ENCODE measurements at places on chromosomes 5 and 9. TPM values are rescaled to one million over a fixed set of nuclear protein-coding genes. Genes with fewer than 3 reads are reported as not detected.

DNA sequence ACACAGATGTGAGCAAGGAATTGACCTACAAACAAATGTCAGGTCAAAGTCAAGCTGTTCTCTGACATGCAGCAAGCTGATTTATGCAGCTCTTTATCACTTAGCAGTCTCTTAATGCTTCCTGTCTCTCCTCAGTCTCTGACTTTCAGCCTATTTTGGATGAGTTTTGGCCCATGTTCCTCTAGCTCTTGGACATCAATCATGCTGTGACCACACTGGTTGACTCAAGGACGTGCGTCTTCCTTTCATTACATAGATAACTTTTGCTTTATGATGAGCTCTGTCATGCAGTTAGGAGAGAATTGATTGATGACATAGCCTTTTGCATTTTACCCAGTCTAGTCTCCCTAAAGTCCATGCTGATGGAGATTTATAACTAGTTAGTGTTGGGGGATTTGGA is 9.4 kb upstream of the REEP5 start:
- DNase-seq = no peak

DNA sequence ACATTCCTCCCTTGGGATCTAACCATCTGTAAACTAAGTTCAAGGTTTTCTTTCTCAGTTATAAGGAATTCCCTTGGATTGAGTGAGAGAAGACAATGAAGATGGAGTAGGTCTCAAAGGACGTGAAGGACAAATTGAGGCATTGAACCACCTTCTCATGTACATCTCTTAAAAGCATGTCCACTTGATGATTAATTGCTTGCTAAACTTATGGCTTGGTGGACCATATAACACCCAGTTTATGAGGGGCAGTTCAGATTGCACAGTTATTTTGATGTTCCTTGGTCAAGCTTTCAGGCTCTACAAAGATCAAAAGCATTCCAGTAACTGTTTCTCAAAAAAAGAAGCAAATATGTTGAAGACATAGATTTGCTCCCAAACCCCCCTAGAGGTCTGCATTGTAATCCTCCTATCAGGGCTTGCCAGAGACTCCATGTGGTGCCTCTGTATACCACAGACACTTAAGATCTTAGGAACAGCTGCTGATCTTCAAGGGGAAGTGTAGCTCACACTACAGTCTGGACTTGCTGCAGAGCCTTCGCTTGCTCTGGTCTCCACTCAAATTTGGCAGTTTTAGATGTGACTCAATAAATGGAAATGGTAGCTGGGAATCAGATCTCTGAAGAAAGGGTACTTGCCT is 56.9 kb upstream of the ALDH1A1 start:
- DNase-seq = no peak

DNA sequence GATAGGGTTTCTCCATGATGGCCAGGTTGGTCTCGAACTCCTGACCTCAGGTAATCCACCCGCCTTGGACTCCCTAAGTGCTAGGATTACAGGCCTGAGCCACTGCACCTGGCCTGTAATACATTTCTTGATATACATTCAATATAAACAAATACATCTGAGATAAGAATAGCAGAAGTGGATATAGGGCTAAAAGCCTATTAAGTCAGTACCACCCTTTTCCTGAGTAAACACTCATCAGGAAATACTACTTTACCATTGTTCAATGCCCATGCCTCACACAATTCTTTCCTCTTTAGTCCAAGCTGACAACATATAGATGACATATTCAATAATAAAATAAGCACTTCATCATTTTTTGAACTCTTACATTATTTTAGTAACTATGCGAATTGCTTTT is 64.8 kb downstream of the MRPS27 start:
- no peak for DNase-seq

- peak; percentile 33 for DNase-seq
Observed at GRCh38 chr5:167754501-167755021, 536.9 kb upstream of the WWC1 start.

The PTGES gene
- polyA plus RNA-seq = 4.0 TPM

GRCh38 chr5:171571663-171572062 is 152.2 kb downstream of the FGF18 start:
- no peak for DNase-seq

DNA sequence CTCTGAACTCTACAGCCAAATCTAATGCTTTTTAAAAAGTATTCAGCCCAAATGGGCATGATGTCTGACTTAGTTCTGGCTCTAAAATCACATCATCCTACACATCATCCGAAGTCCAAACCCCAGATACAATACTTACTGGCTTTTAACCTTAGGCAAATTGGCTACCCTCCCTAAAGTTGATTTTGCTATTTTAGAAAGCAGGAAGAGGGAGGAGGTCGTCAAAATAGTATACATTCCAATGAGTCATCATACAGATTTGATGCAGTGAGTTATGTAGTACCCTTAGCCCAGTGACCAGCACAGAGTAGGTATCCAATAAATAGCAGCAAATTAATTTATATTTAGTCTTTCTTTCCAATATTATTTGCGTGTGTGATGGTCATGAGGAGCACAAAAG is 582.0 kb upstream of the TUSC1 start:
- no peak for DNase-seq

- DNase-seq = no peak
Observed at GRCh38 chr5:67612961-67613360, 416.4 kb upstream of the CD180 start.

- DNase-seq = no peak
Observed at GRCh38 chr5:173165177-173166016, 21.1 kb downstream of the BNIP1 start.

DNA sequence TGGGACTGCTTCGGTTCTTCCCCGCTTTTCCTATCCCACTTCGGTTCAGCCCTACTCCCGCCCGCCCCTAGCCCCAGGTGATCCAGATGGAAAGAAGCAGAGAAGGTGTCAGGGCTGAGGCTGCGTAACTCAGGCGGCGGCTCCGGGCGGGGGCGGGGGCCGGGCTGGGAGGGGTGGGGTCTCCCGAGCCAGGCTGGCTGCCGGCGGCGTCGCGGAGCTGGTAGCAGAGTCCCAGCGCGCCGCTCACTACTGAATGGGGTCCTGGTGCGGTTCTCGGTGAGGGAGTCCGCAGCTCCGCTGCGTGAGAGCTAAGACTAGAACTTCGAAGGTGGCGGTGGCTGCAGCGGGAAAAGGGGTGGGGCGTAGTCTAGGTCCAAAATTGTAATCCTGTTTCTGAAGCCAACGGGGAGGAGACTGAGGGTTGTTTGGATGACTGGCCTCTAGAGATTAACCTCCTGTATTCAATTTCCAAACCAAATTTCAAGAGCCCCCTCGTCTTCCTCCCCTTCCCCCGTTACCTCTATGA is 1.4 kb downstream of the PRR16 start:
- no peak for DNase-seq

- DNase-seq = no peak
Observed at GRCh38 chr9:29319736-29320513, 1746.6 kb upstream of the C9orf72 start.

- no peak for DNase-seq
Observed at GRCh38 chr5:78889369-78890140, 95.6 kb downstream of the ARSB start.

- no peak for DNase-seq
Observed at GRCh38 chr5:20286512-20286911, 298.5 kb upstream of the CDH18 start.

DNA sequence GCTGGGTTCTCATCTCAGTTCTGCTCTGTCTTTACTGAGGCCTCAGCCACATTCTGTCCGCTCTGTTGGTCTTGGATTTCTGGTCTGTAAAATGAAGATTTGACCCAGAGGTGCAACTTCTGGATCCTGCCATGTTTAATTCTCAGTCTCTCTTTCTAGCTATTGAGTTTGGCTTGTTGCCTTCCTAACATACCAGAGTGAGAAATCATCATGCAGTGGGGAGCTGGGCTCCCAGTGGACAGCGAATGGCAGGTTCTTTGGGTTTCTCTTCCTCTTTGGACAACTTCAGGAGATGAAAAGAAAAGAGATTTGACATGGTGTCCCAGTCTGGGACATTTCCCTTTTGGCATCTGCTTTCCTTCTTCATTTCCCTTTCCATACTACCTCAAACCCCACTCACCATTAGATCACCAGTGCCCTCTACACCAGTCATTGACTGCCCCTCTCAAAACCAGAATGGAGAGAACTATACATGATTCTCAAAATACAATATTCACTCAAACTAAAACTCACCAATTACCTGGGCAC is 334.7 kb downstream of the ACTL7B start:
- no peak for DNase-seq

The FGFR4 gene
- 79.7 TPM for polyA plus RNA-seq

GRCh38 chr5:18959535-18959934 is 1028.5 kb downstream of the CDH18 start:
- no peak for DNase-seq

The KCNIP1 gene
- 9.5 TPM for polyA plus RNA-seq

The DDX4 gene
- not detected for polyA plus RNA-seq

DNA sequence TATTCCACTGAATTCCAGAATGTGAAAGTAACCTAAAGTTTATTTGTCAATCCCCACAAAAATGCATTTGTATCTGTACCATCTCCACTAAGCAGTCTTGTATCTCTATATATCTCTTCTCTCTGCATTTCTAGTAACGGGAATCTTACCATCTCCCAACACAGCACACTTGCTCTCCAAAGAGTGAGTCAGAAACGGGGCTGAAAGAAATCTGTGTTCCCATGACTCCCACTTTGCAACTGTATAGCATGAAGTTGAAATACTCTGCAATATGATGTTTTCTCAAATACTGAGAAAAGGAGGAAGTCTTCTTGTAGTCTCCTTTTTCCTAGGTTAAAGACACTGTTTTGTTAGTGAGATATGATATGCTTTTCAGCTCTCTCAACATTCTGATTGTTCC is 848.8 kb upstream of the ACO1 start:
- no peak for DNase-seq

The SPATA31D4 gene
- not detected for polyA plus RNA-seq

The KIF20A gene
- 49.9 TPM for polyA plus RNA-seq

The DRD1 gene
- polyA plus RNA-seq = not detected

GRCh38 chr9:119086590-119086989 is 282.6 kb downstream of the BRINP1 start:
- no peak for DNase-seq

The GABRB2 gene
- 2.1 TPM for polyA plus RNA-seq

- no peak for DNase-seq
Observed at GRCh38 chr9:136343121-136343883, 16.0 kb downstream of the GPSM1 start.

- DNase-seq = peak; percentile 57
Observed at GRCh38 chr5:108681079-108681921, 66.4 kb upstream of the FER start.

- DNase-seq = no peak
Observed at GRCh38 chr9:135650408-135650807, 11.1 kb upstream of the GLT6D1 start.

All from renal cortex interstitium (tissue), 15 donors.